ENCODE measurements at places on chromosomes 6 and 20.

DNA sequence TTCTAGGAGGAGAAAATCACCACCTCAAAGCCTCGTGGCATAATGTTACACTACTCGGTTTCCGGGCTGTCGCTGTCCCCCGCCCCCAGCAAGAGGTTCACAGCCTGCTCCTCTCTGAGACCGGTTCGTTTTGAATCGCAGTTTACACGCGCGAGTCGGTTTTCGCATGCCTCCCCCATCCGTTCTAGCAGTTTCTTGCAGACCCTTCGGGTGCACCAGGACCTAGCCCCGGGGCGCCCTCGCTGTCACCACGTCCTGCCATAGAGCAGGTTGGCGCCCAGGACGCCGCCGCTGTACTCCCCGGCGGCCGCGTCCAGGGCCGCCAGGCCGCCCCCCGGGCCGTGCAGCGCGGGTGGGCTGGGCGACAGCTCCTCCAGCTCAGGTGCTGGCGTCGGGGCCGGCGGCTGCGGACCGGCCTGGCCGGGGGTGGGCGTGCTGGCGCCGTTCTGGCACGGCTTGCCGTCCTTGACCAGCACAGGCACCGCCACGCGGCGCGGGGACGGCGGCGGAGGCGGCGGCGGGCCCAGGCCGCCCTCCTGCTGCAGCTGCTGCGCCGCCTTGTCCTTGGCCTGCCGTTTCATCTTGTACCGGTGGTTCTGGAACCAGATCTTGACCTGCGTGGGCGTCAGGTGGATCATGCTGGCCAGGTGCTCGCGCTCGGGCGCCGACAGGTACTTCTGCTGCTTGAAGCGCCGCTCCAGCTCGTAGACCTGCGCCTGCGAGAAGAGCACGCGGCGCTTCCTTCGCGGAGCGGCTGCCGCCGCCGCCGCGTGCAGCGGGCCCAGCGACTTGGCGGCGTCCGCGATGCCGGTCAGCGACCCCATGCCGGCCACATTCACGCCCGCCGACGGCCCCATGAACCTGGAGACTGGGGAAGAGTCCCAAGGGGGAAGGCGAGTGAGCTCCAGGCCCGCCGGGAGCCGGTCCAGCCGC lies 1.4 kb downstream of the NKX2-4 start:
- DNase-seq: no peak

DNA sequence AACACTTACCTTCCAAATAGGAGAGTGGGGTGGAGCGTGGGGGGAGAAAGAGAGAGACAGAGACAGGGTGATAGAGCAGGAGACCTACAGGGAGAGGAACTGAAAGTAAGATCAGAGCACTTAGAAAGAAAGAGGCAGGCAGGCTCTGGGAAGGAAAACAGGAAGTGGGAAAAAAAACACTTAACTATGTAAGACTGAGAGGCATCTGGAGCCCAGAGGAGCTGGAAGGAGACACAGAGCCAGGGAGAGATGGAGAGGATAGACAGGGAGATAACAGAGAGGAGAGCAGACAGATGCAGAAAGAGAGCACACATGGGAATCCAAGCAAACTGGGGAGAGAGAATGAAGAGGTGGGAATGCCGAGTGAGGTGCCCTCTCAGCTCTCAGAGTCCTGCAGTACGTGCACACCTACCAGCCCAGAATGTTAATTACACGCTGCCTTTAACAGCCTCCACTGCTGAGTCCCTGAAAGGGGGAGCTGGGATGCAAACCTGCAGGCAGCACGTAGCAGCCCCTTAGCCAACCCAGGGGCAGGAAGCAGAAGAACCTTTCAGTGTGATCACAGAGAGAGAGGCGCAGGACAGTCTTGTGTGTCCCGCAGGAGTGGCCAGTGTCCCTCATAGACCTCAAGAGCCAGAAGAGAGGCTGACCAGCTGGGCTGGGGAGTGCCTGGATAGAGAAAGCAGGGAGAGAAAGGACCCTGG lies 132.7 kb upstream of the LRFN2 start:
- DNase-seq: peak; percentile 57

DNA sequence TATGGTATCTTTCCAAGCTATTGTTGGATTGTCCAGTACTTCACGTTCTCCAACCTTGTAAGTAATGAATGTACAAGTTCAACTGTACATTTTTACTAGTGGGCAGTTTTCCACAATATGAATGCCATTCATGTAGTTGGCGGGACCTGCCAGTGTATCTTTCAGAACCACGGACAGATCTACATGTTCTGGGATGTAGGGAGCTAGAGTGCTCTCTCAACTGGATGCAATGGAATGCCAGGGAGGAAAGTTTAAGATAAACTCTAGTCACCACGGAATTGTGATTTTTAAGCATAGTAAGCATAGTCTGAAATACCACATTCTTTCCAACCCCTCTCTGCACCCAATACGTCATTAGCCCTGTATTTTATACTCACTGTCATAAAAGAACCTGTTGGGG lies 21.5 kb upstream of the HLA-C start:
- peak; percentile 31 for DNase-seq

DNA sequence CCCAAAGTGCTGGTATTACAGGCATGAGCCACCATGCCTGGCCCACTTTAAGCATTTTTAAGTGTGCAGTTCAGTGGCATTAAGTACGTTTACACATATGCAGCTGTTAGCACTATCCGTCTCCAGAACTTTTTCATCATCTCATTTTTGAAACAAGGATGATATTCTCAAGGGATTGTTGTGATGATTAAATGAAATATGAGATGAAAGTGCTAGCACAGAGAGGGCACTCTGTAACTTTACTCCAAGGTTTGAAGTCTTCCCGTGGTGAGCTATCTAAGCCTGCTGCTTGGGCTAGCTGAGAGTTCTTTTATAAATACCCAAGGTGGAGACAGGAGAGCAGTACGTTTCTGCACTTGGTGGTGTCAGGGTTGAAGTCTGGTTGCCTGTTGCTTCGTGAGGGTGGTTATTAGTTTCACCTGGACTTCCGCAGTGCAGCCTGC lies 6.6 kb downstream of the TM9SF4 start:
- no peak for DNase-seq

DNA sequence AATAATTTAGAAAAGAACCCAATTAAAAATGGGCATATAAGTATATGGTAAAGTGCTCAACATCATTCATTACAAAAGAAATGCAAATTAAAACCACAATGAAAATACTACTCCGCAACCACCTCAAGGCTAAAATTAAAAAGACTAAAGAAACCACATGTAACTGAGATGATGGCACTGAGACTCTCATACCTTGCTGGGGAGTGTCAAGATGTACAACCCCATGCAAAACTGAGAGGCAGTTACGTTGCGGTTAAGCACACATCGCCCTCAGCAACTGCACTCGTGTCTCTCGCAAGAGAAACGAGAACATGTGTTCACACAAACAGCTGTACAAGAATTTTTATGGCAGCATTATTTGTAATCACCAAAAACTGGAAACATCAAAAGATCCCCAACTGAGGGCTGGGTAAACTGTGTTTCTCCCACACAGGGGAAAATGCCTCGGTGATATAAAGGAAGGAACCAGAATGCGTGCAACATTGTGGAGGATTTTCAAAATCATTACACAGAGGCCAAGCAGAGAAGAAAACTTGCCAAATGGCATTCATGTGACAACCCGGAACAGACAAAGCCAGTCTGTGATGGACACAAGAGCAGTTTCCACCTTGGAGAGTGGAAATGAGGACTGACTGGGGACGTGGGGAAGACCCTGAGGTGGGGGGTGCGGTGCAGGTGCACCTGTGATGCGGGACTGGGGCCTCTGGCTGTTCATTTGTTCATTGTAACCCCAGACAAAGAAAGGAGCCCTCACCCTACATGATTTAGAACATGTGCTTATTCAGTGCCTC lies 144.9 kb downstream of the WDR27 start:
- no peak for DNase-seq

- no peak for DNase-seq
Observed at GRCh38 chr6:42507901-42508300, 55.9 kb upstream of the UBR2 start.

- no peak for DNase-seq
Observed at GRCh38 chr6:15616261-15616660, 46.6 kb downstream of the DTNBP1 start.

DNA sequence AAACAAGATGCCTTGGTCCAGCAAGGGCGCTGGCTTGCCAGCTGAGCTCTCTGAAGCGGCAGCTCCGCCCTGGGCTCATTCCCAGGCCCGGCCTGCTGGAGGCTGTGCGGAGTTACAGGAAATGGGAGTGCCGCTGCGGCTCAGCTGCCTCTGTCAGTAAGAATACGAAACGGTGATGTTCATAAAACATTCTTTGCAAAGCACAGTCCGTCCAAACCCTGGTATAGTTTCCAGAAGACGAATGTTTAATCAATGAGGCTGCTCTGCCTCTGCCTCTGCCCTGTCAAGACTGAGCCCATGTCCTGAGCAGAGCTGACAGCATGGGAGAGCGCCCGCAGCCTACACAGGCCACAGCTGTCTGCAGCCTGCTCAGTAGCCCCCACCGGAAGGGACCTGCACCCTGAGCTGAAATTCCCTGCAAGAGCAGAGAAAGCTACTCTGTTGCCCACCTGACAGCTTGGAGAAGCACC lies 153.3 kb upstream of the SNX9 start:
- peak; percentile 88 for DNase-seq

DNA sequence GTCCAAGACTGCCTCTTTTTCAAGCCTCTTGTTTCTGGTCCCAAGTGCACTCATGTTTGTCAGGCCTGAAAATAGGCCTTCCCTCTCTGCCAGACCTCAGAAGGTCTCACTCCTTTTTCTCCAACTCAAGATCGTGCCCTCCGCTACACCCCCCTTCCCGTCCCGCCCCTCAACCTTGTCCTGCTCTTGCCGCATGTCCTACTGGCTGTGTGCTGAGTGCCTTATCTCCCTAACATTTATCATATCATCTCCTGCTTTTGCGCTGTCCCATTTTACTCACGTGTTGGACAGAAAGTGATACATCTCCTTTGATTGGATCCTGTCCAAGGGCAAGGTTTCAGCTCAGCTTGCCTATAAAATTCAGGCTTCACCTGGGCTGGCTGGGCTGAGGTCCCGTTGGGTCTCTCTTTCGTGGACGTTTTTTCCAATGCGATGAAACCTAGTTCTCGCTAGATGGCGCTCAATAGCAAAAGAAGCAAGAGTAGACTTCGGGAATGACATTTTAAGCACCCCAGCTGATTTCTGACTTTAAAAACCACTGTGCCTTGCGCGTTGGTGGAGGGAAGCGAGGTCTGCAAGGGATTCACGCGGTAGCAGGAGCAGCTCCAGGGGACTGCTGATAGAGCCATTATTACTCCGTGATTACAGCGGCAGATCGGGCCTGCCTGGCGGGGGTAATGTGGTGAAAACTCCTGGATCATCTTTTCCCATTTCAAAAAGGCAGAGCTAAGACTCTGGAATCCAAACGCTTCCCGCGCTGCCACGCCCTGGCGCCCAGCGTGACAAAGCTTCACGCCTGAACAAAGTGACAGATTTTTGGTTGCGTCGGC lies 137.6 kb downstream of the IMPG1 start:
- DNase-seq: peak; percentile 93

DNA sequence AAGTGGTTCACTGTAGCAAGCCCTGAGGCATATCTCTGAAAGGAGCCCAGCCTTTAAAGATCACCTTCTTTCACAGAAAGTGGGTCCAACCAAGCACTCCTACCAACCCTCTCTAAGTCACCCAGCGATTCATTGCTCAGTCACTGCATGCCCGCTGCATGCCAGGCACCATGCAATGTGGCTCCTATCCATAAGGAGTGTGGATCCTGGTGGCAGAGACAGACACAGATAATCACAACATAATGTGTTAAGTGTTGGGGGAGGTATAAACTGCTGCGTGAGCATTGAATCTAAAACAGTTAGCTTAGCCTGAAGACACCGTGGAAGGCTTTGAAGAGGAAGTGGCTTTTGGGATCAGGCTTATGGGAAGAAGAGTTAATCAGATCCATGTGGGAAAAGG lies 659.5 kb downstream of the PTPRT start:
- no peak for DNase-seq

GRCh38 chr6:136566007-136566487 lies 15.8 kb upstream of the MAP7 start:
- no peak for DNase-seq

- peak; percentile 6 for DNase-seq
Observed at GRCh38 chr6:75563032-75563431, 38.6 kb upstream of the SENP6 start.

DNA sequence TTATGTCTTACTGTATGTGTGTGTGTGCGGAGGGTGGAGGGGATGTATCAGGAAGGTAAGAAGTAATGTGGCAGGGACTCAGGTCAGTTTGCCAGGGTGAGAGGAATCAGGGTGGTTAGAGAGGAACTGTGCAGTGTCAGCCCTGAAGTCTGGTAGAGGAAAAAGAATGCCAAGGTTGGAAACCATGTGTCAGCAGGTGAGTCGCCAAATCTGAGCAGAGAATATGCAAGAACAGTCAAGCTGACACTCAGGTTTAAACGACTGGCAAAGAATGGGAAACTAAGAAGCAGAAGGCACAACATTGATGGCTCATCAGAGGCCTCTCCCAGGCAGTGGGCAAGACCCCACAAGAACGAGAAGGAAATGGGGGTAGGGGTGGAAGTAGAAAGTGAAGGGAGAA lies 107.5 kb upstream of the TBX18 start:
- no peak for DNase-seq

- DNase-seq: no peak
Observed at GRCh38 chr6:34934516-34934915, 45.5 kb downstream of the ANKS1A start.

- DNase-seq: no peak
Observed at GRCh38 chr6:105537981-105538578, 135.2 kb upstream of the PREP start.

DNA sequence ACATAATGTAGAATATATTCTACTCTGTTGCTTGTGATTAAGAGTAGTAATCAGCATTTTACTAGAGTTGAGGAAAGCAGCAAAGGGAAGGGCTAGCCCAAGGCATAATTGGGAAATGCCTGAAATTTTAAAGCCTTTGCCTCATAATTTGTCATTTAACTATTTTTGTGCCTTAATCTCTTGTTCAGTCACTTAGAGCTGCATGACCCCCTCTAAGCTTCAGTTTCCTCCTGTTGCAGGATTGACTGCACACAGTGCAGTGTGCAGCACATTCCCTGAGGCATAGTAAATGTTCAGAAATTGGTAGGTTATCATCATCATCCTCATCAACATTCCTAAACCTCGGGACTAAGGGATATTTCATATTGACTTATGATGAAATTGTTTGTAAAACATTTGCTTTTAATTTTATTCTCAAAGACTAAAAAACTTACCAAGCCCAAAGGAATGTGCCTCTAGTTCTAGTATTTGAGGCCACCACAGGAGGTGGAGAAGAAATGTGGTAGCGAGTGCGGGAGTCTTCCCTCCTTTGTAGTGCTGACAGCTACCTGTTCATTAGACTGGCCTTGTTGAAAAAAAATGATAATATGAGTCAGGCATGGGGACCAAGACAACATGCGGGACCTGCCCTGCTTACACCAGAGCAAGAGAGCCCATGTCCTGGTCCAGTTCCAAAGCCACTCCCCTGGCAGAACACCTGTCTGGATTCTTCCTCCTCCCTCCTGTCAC lies 14.8 kb upstream of the TENT5A start:
- peak; percentile 84 for DNase-seq

DNA sequence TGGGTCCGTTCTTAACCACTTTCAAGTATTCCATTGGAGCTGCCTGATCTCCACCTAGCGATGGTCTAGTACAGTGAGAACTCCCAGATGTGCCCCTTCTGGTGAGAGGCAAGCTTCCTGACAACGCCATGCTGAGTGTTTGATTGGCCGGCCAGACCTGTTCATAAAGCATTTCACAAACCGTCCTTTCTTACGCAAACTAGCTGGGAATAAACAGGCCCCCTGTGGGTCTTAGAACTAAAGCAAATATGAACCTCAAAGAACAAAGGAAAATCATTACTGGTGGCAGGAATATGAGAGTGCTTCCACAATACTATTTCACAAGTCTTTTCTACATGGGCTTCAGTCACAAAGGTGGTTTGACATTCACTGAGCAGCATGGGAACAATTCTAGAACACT lies 15.6 kb upstream of the GCNT2 start:
- no peak for DNase-seq

Data from adipocyte (in vitro differentiated cells).